ENCODE measurements at places on chromosomes 16 and 17.

GRCh38 chr16:20072146-20072873, 1.4 kb downstream of the GPR139 start:
- no peak for DNase-seq

GRCh38 chr16:29909391-29909790, 9.1 kb downstream of the ASPHD1 start:
- DNase-seq: no peak

- DNase-seq: no peak
Measured at GRCh38 chr16:27452569-27453493, 50.9 kb downstream of the IL21R start.

DNA sequence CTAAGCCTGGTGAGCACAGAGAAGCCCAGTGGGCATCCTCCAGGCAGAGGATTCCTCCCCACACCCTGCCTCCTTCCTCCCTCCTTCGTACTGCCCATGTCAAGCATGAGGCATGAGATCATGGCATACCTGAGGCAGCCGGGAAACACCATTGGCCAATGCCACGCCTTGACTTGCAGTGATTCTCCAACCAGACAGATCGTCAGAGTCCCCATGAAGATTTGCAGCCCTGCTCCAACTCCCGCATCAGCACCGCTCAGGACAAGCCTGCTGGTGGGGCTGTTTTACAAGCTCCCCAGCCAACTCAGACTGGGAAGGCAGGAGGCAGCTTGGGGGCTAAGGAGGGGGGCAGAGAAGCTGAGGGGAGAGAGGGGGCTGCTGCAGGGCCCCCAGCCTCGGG, 2.9 kb upstream of the KRT16 start:
- no peak for DNase-seq

- DNase-seq: no peak
Measured at GRCh38 chr17:58184308-58184985, 8.1 kb upstream of the EPX start.

DNA sequence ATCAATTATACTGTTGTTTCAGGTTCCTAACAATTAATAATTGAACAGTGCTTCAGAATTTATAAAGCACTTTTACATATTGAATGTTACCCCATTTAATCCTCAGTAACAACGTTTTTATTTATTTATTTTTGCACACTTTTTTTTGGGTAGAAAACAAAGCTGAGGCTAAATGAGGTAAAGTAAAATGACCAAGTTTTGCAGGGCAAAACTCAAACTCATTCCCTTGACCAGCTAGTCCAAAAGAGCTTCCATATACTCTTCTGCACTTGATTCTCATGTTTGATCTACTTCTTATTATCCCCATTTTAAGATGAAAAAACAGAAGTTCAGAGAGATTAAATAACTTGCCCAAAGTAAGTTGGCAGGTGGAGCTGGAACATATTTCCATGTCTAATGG, 81.1 kb upstream of the NACA2 start:
- no peak for DNase-seq

- DNase-seq: no peak
Measured at GRCh38 chr16:66621973-66622372, 17.5 kb downstream of the CMTM3 start.

- peak; percentile 35 for DNase-seq
Measured at GRCh38 chr17:4043862-4044261, 79.6 kb upstream of the ATP2A3 start.

DNA sequence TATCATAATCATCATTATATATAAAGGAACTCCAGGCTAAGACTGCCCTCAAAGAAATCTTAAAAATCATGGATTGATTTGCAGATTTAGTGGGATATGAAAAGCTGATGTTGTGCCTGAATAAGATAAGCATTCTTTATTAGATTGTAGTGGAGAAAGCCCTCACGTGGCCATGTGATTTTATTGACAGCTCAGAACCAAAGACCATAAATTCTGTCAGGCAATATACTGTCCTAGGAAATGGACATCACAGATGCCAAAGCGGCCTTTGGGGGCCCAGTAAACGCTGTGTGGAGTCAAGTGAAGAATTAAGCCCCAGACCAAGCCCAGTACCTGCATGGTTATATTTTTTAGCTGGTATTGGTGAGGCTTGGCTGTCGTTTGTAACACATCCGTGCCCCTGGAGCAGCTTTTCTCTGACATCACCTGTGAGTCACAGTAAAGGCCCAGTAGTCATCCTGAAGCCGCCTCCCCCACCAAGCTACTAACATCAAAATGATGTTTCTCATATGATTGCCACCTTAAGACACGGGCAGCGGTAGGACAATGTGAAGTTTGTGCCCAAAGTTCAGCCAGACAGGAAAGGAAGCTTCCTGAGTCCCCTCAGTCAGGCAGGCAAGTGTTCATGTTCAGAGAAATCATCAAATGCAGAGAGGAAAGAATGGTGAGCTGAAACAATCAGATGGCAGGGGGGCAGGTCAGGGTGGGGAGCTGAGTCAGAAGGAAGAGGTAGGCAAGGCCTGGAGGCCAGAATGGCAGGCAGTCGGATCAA, 209.4 kb downstream of the IRX3 start:
- DNase-seq: no peak

DNA sequence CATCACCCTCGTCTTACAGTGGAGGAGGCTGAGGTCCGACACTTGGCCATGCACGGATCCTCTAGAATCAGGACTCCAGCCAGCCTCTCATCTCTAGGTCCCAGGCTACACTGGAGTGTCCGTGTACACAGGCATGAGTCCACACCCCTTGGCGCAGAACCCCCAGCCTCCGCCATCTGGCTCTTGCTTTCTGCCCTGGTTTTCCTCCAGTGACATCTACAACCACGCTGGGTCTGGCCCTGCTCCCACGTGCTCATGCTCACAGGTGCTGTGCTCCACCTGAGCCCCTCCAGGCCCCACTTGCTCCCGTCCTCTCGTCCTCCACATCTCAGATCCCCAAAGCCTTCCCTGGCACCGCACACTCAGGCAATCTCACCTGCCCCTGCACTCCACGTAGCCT, 260.8 kb downstream of the ENGASE start:
- DNase-seq: no peak

DNA sequence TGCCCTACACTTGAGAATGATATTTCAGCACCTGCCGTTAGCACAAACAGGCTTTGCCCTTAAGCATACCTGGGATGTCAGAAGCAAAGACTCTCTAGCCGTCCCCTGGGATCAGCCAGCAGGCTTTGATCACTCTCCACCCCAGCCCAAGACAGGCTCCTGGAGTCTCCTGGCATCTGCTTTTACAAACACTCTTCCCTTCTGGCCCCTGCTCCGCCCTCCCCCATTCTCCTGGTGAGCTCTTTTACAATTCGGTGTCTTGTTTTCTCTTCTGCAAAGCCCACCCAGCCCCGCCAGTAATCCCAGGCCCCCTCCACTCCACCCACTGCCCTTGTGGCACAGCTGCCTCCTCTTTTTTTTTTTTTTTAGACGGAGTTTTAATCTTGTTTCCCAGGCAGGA, 50.4 kb downstream of the KATNIP start:
- DNase-seq: no peak

DNA sequence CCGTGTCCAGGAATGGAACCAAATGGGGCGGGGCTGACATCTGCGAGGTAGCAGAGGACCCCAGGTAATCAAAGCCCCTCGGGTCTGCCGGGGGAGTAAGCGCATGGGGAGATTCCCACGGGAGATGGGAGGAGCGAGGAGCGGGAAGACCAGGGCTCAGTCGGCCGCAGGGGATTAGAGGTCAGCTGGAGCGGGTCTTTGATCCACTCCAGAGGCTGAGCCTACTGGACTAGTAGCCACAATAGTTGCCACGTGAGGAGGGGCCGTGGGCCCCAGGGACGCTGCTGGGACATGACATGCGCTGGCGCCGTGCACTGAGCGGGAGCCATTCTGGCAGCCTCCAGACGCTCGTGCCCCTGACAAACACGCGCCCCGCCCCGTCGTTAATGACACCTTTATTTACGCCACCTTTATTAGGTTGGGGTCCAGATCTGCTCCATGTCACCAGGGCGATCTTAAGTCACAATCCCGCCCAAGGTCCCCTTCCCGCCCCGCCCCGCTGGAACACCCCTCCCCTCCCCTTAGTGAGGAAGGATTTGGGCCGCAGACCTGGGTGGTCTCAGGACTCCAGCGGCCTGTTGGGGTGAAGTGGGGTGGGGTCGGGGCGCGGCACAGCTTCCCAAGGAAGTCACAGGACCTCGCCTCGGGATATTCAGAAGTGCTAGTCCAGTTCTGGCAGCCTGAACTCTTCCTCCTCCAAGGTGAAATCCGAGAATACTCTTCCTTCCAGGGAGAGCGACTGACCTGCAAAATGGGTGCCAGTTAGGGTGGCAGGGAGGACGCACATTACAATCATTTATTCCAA, 15.0 kb downstream of the PPY start:
- DNase-seq: no peak

- DNase-seq: no peak
Measured at GRCh38 chr16:15572329-15573001, 70.5 kb downstream of the MARF1 start.

DNA sequence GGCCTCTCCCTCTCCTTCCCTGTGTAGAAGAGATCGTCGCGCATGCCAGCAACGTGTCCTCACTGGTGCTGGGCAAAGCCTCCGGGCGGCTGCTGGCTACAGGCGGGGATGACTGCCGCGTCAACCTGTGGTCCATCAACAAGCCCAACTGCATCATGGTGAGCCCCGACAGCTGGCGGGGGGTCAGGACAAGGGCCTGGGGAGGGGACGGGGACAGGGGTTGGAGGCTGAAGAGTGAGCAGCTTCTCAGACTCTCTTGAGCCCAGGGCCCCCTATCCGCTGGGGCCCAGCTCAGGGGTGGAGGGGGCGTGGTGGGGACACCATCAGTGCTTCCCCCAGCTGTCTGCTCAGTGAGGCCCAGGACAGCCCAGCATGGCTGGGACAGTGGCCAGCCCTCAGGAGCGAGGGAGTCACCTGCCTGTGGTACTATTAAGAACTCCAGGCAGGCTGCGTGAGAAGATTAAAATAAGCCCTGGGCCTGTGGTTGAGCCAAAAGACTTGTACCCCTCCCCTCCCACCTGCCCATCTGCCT, 6.2 kb downstream of the KATNB1 start:
- DNase-seq: no peak

DNA sequence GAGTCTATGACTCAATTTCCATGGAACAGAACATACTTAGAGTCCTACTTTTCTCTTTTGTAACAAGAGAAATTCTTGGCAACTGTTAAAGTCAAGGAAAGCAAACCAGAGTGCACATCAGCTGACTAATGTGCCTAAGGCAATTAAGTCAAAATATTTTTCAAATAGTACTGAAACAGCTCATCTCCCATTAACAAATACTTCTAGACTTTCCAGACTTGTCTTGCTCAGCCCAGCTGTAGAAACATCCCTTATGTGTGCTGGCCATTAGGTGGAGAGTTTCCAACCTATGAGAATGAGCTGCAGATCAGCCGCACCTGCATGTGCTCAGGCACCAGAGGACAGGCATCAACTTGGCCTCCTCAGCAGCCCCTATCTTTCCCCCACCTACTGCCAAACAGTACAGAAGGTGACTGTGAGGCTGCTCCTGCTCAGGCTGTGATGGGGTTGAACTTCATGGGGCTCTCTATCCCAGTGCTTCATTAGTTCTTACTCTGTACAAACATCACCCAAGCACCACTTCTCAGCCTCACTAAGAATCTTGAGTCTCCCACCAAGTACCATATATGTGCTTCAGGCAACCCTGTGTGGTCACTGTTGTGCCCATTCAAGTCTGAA, 32.2 kb downstream of the TEX2 start:
- DNase-seq: no peak

- no peak for DNase-seq
Measured at GRCh38 chr17:21176773-21177395, 37.1 kb downstream of the TMEM11 start.

DNA sequence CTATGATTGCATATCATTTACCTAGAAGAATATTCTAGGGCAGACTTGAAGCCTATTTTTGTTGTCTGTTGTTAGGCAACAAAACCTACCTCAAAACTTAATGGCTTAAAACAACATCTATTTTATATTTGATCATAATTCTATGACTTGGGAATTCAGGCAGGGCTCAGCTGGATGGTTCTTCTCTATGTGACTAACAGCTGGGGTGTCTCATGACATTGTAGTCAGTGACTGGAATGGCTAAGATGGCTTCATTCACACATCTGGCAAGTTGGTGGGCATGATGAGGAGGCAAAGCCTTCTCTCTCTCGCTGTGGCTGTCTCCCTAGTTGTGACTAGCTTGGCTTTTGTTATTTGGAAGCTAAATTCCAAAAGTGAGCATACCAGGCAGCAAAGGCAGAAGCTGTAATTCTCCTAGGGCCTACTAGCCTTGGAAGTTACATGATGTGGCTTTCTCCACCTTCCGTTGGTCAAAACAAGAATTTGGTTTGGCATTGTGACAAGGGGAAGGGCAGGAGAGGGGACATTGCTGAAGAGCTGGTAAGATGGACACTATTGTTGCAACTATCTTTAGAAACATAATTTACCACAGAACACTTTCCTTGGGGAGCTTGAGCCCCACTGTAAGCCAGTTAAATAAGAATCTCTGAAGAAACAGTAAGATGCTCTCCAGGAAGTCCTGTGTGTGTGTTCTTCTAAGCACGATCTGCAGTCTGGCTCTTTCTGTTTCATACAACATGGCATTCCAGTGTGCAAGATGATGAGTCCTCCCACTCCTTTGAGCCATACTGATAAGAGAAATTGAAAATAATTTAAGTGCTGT, 39.4 kb downstream of the ZNRF1 start:
- DNase-seq: no peak

DNA sequence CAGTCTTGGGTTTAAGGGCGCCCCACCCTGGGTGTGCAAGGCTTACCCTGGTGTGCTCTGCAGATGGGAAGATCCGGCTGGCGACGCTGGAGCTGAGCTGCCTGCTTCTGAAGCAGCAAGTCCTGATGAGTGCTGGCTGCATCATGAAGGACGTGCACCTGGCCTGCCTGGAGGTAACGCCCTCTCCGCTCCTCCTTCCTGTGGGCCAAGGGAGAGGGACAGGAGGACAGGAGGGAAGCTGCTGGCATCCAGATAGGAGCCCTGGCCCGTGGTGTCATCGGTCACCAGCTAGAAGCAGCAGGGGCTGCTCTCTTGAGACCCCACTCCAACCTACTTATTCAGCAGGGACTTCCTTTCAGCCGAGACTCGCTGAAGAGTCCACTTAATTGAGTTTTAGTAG, 97.8 kb downstream of the CLEC16A start:
- no peak for DNase-seq

- no peak for DNase-seq
Measured at GRCh38 chr17:80446645-80447405, 29.6 kb downstream of the NPTX1 start.

- DNase-seq: no peak
Measured at GRCh38 chr17:75011401-75012095, 922 bp upstream of the MRPL58 start.

- DNase-seq: no peak
Measured at GRCh38 chr16:56945847-56946527, 14.0 kb downstream of the HERPUD1 start.

GRCh38 chr17:76611758-76612157, 26.1 kb upstream of the ST6GALNAC2 start:
- DNase-seq: no peak
